ENCODE measurements at places on chromosomes 6 and 20.

DNA sequence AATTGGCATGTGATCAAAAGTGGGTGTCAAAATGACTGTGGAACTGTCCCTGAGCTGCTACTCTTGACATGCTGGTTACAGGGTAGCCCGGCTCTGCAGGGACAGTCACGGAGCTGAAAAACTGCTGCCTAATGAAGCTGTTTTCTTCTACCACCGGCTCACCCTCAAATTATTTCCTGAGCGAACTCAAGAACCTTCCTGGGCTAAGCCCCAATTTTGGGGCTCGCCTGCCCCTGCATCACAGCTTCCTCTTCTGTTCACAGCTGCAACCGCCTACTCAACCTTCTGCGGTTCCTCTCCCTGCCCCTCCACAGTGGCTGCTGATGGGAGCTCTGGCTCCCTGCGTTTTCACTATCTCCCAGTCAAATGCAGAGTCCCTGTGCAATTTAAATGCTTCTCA lies 110.8 kb upstream of the MLN start:
- peak; percentile 65 for DNase-seq

DNA sequence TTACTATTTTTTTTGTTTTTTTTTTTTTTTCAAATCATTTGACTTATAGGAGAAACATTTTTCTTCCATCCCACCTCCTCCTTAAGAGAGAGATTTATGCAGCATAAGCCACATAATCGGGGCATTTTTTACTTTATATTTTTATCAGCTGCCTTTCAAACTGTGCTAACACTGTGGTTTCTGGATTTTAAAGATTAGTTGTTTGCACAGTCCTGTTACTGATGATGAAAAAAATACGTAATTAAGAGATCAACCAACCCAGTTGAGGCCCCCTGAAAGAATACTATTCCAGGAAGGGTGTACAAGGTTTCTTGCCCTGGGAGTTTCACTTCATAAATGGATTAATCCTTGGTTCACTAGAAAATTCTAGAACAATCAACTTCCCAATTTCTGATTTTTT lies 68.3 kb downstream of the MMS22L start:
- DNase-seq, result no peak

DNA sequence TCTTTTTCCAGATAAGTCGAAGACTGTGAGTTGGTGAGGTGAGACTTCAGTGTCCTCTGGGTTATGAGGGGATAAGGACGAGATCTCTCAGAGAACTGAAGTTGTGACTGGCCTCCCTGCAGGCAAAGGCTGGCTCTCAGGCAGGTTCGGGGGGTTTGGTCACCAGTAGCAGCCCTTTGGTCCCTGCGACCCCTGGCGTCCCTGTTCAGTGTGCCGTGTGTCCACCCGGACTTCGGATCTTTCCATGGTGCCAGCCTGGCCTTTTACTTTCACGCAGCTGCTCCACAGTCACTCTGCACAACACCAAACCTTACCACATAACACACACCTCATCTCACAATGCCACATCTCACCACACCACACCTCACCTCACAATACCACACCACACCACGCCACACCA lies 131.9 kb downstream of the ERMARD start:
- DNase-seq, result no peak

DNA sequence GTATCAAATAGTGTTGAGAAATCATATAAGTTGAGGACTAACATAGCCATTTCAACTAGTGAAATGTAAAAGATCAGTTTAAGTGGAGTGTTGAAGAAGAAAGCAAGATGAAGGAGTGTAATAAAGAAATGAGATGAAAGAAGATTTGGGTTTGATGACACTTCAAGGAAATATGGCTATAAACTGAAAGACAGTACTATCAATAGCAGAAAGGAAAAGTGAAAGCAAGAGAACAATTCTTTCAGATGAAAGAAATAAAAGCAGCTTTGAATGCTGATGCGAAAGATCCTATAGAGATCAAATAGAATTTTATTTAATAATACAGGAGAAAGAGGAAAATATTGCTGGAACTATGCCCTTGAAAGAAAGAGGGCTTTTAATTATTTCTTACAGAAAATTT lies 92.8 kb upstream of the PRSS16 start:
- DNase-seq, result no peak

- peak; percentile 78 for DNase-seq
Observed at GRCh38 chr6:44297063-44298038, 15.8 kb downstream of the AARS2 start.

DNA sequence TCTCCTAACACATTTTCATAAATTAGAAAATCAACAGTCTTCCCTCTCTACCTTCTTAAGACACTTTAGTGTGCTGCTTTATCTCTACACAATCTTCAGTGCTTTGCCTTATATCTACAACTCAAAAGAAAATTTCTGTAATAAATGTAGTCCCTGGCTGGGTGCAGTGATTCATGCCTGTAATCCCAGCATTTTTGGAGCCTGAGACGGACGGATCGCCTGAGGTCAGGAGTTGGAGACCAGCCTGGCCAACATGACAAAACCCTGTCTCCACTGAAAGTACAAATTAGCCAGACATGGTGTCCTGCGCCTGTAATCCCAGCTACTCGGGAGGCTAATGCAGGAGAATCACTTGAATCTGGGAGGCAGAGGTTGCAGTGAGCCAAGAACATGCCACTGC lies 9.7 kb upstream of the EDN1 start:
- DNase-seq, result no peak

DNA sequence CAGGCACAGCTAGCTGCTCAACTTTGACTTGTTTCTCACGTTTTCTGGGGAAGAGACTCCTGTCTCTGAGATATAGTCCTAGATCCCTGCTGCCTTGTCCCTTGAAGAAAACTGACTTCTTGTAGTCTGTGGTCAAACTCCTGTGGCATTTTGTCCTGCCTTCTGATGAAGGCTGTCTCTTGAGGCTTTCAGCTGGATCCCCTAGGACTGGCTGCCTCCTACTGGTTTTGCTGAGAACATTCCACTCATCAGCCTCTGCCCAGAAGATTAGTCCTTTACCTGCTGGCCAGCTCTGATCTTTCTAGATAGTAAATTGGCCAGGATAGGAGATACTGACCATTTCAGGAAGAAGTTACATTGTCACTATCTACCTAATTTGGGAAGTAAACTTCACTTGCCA lies 71.9 kb upstream of the CNR1 start:
- DNase-seq, result peak; percentile 17

- DNase-seq, result peak; percentile 71
Observed at GRCh38 chr6:170438402-170438753, 114.7 kb downstream of the PSMB1 start.

- peak; percentile 38 for DNase-seq
Observed at GRCh38 chr6:90190752-90191395, 105.8 kb downstream of the BACH2 start.

DNA sequence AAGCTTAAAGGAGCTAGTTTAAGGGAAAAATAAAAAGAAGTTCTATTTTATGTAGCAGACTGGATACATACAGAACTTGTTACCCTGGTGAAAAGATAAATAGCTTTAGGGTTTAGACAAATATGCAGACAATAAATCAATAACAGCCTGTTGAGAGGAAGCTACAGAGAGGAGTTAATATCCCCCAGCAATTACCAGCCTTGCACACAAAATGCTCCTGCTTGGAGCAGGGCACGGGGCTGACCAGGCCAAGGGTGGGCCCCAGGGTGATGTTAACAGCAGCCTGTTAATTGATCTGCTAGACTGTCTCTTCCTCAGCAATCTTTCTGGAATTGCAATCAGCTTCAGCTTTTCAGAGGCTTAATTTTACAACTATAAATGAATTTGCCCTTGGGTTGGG lies 125.1 kb upstream of the SOX4 start:
- no peak for DNase-seq

GRCh38 chr6:75759207-75759606 lies 10.2 kb downstream of the MYO6 start:
- DNase-seq, result no peak

DNA sequence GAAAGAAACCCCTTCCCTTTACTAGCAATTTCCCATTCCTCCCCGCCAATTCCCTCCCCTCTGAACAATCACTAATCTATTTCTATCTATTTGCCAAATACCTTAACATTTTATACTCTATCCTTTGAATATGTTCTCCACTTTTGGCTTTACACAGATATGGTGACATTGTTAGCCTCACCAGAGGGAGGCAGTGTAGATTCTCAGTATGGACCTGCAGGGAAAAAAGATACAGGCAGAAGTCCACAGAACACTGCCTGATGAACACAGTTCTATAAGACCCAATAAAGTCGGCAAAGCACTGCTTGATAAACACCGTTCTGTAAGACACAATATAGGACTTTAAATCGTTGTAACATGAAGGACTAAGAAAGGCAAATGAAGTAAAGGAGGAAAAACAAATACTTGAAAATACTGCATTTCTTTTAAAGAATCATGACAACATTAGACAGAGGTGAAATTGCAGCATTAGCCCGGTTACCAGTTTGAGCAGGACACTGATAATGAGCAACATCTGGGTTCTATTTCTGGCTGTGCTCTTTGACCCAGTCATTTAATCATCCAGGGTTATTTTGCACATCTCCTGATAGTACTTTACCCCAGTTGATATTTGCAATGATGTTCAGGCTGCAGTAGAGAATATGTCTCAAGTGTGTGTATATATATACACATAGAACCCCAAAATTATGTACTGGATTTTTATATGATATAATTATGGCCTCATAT lies 296.8 kb downstream of the UTRN start:
- peak; percentile 36 for DNase-seq

DNA sequence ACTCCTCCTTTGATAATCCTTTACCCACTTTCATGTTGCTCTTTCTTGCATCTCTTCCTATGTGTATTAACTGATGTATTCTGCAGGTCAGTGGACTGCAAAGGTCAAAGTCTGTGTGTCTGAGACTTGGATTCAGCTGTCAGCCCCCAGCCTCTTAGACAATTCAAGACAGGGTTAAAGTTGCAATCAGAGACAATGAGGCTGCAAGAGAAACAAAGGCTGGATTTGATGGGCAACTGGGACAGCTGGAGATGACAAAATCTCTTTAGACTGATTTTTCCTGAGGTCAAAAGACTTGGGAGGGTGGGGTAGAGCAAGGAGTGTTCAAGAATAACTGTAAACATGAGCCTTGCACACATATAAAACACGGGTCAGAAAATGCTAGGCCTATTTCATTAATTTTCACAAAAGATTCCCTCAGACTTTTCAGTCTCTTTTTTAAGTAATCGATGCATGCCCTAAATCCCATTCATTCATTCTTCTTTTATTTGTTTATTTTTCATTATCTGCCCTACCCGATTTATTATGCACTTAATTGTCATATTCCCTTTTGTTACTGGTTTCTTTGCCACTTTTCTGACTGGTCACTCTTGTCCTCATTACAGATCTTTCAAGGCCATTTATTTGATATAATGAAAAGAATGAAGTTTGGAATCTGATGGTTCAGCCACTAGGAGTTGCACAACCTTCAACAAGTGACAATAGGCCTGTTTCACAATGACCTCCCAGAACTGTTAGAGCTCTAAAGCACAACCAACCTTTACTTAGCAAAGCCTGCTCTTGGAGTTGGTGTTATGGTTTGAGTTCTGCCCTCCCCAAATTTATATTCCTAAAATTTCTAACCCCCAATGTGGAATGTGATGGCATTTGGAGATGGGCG lies 33.8 kb upstream of the AKAP12 start:
- no peak for DNase-seq

DNA sequence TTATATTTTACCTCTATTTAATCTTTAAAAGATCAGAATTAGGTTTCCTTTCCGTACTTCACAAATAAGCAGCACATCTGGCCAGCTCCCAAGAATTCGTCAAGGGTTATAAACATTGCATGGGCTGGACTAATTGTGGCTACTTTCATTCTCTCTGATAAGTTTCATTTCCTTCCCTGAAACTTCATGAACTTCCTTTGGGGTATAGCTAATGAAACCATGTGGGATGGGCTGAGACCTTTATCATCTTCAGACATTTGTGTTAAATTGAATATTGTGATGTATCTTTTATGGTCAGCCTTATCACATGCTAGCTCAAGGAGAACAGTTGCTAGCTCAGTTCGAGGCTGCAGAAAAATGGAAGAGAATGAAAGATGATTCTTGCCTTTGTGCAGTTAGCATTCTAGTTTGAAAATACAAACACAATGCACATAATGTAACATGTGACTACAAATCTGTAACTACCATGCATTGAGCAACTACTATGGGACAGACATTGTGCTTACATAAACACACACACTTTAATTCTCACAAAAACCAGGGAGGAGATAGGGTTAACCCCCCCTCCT lies 1.7 kb upstream of the GMPR start:
- no peak for DNase-seq

GRCh38 chr6:143872201-143872600 lies 7.9 kb downstream of the ZC2HC1B start:
- DNase-seq, result no peak

DNA sequence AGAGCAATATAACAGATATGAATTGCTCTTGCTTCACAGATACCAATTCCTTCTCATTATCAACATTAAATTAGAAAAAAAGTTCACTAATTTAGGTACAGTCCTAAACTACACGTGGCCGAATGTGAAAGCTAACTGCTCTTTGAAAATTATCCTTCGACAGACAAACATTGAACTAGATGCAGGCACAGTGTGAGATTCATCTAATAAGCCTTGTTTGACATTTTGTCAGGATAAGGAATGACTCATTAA lies 1.1 kb downstream of the FAM184A start:
- DNase-seq, result no peak

- DNase-seq, result no peak
Observed at GRCh38 chr20:19616081-19616480, 142.0 kb upstream of the RIN2 start.

DNA sequence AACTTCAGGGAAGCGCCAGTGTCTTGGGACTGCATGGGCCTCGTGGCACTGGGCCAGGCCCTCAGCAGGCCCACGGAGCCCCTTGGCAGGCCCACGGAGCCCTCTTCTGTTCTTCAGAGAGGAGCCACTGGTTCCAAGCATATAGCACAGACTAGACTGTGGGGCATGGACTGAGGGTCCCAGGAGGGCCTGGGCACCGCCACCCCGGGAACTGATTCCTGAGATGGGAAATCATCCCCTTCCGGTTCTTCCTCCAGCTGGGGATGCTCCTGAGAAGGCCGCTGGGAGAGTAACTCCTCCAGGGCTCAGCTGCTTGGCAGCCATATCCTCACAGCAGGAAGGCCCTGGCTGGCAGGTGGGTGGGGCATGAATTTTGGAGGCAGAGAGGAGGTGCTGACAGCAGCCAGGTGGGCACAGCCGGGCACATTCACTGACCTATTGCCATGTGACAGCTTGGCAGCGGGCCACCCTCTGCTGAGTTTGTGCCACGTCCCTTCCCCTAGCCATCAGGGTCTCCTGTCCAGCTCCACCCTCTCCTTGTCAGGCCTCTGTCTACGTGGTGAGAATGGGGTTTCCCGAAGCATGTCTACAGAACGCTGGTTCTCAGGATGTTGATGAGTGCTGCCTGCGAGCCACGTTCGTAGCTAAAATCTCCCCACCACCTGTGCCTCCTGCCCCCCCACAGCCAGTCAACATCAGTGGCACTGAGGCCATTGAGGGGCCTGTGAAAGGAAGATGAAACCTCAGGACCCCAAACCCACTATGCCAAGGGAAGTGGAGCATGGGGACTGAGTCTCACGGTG lies 152.1 kb downstream of the TAF4 start:
- DNase-seq, result no peak

- peak; percentile 79 for DNase-seq
Observed at GRCh38 chr20:25310268-25310920, 62.5 kb downstream of the PYGB start.

All from activated CD4-positive, alpha-beta T cell treated with anti-CD3 and anti-CD28 coated beads for 36 hours (primary cell).